ENCODE measurements at places on chromosomes 6 and 20. TPM values are rescaled to one million over a fixed set of nuclear protein-coding genes. Genes with fewer than 3 reads are reported as not detected.
A peak's percentile ranks its signal among the peaks of the same experiment; 100 is the strongest.

The LY6G6F gene
- polyA plus RNA-seq = 0.38 TPM

The IYD gene
- polyA plus RNA-seq = not detected

The TRIM31 gene
- not detected for polyA plus RNA-seq

The RBM24 gene
- polyA plus RNA-seq = 227 TPM

The TGM3 gene
- polyA plus RNA-seq = 0.48 TPM

The FNDC11 gene
- polyA plus RNA-seq = not detected

The UBE2C gene
- 35.0 TPM for polyA plus RNA-seq

The C20orf202 gene
- polyA plus RNA-seq = 0.29 TPM

The FGD2 gene
- polyA plus RNA-seq = 3.8 TPM

The TMEM200A gene
- 11.5 TPM for polyA plus RNA-seq

The ADAM33 gene
- polyA plus RNA-seq = 54.3 TPM

The DEFB124 gene
- 0.92 TPM for polyA plus RNA-seq

The SLC26A8 gene
- 0.12 TPM for polyA plus RNA-seq

The DSP gene
- polyA plus RNA-seq = 70.8 TPM

The MAN1A1 gene
- 35.9 TPM for polyA plus RNA-seq

The RTF2 gene
- 101 TPM for polyA plus RNA-seq

The PLCB4 gene
- polyA plus RNA-seq = 5.0 TPM

The ZBP1 gene
- 0.34 TPM for polyA plus RNA-seq

The HDGFL1 gene
- polyA plus RNA-seq = not detected

GRCh38 chr20:11752336-11752735 lies 165.4 kb upstream of the BTBD3 start:
- no peak for DNase-seq

- DNase-seq = no peak
These were observed 5.7 kb upstream of the NECAB3 start for GRCh38 chr20:33679758-33680485.

DNA sequence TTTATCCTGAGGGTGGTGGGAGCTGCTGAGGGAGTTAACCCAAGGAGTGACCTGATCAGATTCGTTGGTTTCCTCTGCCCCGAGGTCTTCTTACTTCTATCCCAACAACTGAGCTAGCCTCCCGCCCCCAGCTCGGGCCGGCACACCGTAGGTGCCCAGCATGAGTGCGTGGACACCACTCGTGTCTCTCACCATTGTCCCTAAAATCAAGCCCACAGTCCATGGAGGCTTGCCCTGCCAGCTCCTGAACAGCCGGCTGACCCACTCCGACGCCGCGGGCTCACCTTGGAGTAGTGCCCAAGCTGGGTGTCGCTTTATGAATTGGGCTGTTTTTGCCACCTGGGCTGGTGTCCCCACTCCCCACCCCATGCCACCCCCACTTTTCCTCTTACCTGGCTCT lies 59.0 kb upstream of the CCDC167 start:
- DNase-seq = no peak

GRCh38 chr20:49905415-49906091 lies 9.8 kb downstream of the SPATA2 start:
- no peak for DNase-seq

- DNase-seq = no peak
These were observed 125.2 kb downstream of the PHACTR3 start for GRCh38 chr20:59729506-59729905.

DNA sequence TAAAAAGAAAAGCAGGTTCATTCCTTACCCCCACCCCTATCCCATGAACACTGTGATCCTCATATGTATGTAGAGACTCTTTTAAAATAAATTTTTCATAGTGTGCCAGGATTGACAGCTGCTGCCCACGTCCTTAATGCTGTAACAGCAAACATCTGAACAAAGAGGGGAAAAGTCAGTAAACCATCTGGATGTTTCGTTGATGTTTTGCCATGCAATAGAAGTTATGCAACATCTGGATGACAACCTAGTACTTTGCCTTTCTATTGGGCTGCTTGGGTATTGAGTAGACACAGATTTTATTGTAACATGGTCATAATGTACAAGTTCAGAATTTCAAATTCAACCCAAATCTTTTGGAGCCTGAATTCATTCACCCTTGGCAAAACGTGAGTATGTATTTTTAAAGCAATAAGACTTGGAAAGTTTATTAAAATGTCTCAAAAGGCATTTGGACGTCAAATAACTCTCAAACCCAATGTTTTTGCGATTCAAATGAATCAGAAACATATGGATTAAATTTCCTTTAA lies 500.3 kb downstream of the DHX35 start:
- DNase-seq = peak; percentile 45

- DNase-seq = no peak
These were observed 57.7 kb downstream of the OGFRL1 start for GRCh38 chr6:71346334-71346694.

- no peak for DNase-seq
These were observed 14.9 kb downstream of the FGD2 start for GRCh38 chr6:37020381-37020780.

GRCh38 chr6:110137924-110138887 lies 41.3 kb downstream of the WASF1 start:
- DNase-seq = no peak

- DNase-seq = no peak
These were observed 22.1 kb downstream of the DCBLD1 start for GRCh38 chr6:117504478-117505144.

GRCh38 chr20:54174457-54175175 lies 830 bp upstream of the CYP24A1 start:
- peak; percentile 19 for DNase-seq

GRCh38 chr6:55759536-55759935 lies 115.9 kb downstream of the BMP5 start:
- DNase-seq = peak; percentile 38

- no peak for DNase-seq
These were observed 21.7 kb downstream of the THBS2 start for GRCh38 chr6:169231790-169232506.

- DNase-seq = no peak
These were observed 121.8 kb downstream of the COL12A1 start for GRCh38 chr6:75084018-75084417.

DNA sequence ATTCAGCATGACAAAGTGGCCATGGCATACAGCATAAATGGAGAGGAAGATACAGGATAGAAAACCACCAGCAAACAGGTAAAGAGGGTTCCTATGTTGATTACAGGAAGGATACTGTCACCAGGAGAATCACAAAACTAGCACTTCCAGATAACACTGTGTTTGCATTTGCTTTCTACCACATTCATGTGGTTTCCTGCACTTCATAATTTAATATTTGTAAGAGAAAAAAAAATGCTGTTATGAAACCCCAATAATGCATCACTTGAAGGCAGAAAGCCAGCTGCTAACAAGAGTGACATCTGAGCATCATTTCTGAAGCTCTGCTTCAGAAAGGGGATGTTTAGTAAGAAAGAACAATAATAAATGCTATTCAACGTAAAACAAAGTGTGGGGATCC lies 106.6 kb downstream of the ATXN1 start:
- DNase-seq = no peak

- no peak for DNase-seq
These were observed 215.8 kb downstream of the UTRN start for GRCh38 chr6:144500892-144501291.

GRCh38 chr6:111984081-111984480 lies 69.8 kb upstream of the CCN6 start:
- DNase-seq = no peak

GRCh38 chr6:51949526-51949925 lies 137.9 kb downstream of the PKHD1 start:
- DNase-seq = peak; percentile 32

DNA sequence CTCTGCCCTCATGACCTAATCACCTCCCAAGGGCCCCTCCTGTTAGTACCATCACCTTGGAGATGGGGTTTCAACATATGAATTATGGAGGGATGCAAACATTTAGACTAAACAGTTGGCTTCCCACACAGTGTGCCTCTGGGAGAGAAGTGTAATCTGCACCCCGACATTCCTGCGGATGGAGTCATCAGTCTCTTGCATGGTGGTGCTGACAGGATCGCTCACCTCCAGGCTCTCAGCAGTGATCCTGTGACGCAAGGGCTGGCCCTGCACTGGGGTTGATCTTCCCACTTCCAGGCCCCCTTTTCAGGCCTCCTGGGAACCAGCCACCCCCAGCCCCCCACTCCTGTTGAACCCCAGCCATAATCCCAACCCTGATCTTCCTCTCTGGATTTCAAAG lies 16.0 kb upstream of the PI16 start:
- peak; percentile 67 for DNase-seq

GRCh38 chr20:36311854-36312723 lies 6.0 kb downstream of the DLGAP4 start:
- no peak for DNase-seq

GRCh38 chr20:24745617-24746350 lies 203.3 kb upstream of the CST7 start:
- no peak for DNase-seq

DNA sequence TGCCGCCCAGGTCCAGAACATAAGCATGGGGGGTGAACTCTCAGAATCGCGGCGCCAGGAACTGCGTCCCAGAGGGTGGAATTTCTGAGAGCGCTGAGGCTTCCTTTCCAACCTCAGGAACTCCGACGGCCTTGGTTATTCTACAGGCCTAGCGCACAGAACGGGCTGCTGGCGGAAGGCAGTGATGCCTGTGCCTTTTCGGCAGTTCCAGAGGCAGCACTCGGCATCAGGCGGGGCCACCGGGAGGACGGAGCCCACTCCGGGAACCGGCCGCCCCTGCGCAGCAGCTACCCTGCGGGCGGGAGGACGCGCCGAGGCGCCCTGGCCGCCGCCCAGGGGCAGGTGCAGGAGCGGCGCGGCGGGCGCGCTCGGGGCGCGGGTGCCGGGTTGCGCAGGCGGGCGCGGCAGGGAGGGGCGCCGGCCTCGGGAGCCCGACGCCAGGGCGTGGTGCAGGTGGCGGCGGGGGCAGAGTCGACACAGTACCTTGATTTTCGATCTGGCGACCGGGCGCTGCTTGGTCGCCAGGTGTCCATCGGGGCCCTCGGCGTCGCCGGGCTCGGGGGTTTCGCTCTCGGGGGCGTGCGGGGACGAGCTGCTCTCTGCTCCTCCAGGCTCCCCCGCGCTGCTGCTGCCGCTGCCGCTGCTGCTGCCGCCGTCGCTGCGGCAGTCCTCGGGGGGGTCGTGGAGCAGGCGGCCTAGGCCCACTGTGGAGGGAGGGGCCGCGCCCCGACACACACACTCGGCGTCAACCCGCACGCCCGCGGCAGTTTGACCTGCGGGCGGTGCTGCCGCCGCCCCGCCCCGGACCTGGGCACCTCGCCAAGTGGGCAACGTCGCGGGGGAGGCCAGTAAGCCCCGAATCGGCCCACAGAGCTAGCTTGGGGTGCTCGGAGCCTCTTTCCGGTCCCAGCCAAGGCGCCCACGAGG lies 1.3 kb downstream of the OVOL2 start:
- DNase-seq = peak; percentile 23

DNA sequence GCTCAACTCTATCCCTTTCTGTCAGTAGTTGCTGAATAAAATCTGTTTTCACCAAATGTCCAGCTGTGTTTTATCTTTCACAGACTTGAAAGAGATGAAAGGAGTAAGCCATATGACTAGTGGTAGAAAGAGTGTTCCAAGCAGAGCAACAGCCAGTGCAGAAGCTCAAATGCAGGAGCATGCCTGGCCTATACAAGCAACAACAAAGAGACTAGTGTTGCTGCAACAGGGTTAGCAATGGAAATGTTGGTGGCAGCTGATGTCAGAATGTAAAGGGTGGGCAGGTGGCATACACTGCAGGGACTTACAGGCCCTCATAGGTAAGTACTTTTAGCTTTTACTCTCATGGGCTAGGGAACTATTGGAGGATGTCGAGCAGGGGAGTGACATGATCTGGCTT lies 5.2 kb upstream of the HINT3 start:
- no peak for DNase-seq

DNA sequence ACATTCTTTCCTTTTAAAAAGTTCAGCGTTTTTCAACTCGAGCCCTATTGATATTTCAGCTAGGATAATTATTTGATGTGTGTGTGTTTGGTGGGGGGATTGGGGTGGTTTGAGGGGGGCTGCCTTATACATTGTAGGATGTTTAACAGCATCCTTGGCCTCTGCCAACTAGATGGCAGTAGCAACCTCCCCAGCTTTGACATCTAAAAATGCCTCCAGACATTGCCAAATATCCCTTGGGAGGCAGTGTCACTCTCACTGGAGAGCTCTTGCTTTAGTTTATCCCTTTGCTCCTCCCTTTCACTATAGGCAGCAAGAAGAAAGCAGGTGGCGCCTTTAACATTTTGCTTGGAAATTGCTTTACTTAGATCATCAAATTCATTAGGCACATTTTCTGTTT lies 14.6 kb upstream of the TP53TG5 start:
- DNase-seq = no peak

DNA sequence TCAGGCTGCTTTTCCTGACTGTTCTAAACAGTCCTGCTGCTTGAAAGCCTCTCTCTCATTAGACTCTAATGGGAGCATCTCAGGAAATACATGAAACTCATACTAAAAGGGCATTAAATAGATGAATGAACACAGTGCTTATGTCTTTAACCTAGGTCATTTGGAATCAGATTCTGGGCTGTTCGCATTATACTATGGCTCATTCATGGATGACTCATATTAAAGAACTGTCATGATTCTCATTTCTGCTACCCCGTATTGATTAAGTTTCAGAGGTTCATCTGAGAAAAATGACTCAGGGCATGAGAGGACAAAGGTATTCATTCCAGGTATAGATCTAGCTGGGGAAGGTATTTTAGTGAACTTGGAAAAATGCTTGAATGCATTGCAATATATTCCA lies 335.5 kb downstream of the GJA1 start:
- DNase-seq = no peak

DNA sequence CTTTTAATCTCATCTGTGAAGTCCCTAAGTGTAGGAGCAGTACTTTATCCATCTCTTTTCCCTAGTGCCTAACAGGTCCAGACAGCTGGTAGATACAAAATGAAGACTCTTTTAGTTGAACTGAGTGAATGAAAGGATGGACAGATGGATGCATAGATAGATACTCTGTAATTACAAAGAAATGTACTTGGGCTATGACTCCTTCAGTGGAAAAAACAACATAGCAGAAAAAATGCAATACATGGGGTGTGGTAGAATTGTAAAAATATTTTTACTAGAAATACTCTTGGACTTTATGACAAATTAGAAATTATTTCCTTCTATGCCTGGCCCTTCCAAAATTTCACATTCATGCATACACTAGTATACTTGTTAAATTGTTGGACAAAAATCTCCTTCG lies 29.3 kb downstream of the KCNQ5 start:
- no peak for DNase-seq

- no peak for DNase-seq
These were observed 150.6 kb downstream of the NFATC2 start for GRCh38 chr20:51391926-51392325.

- DNase-seq = no peak
These were observed 61.9 kb downstream of the TOX2 start for GRCh38 chr20:43976547-43976946.

GRCh38 chr20:36362978-36363713 lies 57.0 kb downstream of the DLGAP4 start:
- DNase-seq = no peak

DNA sequence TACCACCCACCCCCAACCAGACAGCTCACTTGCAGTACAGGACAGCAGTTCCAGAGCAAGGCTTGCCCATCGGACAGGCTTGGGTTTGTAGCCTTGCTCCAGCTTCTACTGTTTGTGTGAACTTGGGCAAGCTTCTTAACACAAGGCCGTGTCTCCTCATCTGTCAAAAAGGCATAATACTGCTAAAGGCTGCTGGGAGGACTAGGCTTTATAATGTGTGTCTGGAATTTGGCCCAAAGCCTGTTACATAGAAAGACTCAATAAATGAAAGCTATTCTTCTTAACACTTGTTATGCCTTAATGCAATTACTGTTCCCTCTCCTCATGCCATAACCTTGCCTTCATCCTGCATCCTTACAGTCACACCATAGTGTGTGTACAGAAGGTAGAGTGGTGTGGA lies 43.4 kb downstream of the LYRM4 start:
- no peak for DNase-seq

Measured in muscle of back (tissue), 13 donors.